Stimulated activated naive CD4-positive, alpha-beta T cell treated with Interleukin-2 at 50 U/mL for 16 hours (primary cell): ENCODE measurements at places on chromosomes 5 and 9.
A peak's percentile ranks its signal among the peaks of the same experiment; 100 is the strongest.

DNA sequence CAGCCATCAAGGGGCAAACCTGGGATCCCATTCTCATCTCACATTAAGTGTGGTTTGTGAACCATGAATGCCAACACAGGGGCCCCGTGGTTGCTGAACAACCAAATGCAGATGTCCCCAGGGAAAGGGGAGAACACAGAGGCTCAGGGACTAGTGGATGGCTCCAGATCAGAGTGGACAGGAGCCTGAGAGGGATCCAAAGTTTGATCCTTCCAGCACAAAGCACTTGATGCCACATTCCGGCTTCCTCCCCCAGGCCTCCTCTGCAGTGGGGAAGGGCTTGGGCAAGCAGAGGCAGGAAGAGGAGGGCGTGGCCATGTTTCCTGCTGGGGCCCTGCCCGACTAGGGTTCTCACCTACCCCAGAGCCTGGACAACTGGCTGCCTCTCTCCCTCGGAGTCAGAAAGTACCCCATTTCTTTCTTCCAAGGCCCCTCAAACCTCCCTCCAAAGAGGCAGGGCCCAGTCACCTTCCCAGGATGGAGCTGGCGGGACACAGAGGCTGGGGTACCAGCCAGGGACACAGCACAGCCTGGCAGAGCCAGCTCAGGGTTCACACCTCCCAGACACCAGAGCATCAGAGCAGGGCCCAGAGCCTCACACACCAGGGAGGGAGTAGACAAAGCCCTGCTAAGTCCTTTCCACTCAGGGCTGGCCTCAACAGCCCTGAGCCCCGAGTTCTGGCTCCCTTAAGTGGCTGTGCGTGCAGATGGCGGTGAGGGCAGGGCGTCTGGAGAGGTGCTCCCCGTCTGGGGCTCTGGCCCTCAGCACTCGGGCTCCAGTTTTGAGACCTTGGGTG lies 4.3 kb upstream of the RNF44 start:
- peak; percentile 56 for DNase-seq

GRCh38 chr9:138123086-138123485 lies 245.5 kb downstream of the CACNA1B start:
- DNase-seq: no peak

GRCh38 chr5:56557198-56557597 lies 258.2 kb upstream of the MAP3K1 start:
- no peak for DNase-seq

DNA sequence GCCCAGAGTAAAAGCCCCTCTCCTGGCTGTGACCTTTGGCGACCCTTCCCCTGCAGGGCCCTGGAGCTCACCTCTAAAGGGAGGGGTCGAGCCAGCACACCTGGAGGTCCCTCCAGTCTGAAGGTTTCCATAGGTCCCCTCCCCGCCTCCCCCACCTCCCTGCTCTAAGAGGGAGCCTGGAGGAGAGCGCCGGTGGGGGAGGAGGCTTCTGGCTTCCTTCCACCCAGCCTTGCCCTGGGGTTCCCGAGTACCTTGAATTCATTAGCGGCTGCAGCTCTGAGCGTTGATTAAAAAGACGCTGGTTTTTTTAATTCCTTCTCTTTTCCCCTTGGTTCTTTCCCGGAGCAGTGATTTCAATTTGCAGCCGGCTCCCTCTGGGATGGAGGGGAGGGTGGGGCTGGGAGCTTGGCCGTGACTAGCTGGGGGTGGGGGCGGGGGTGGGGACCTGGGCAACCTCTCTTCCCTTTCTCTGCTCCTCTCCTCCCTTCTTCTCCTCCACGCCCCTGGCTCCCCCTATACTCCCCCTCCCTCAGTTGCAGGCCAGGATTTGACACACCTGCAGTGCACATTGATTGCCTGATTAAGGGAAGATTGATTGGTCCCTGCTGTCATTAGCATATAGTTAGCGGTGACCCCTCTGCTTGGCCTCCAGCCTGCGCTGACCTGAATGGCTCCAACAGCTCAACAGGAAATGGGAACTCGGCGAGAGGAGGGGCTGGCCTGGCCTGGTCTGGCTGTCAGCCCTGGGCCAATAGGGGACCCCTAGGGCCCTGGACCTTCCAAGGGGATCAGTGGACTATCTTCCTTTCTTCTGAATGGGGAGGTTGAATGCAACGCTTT lies 67.5 kb upstream of the RAPGEF1 start:
- DNase-seq: no peak

- DNase-seq: no peak
Measured at GRCh38 chr5:8685704-8686103, 816.8 kb downstream of the MTRR start.

- DNase-seq: no peak
Measured at GRCh38 chr5:359301-359897, 37.9 kb downstream of the AHRR start.

DNA sequence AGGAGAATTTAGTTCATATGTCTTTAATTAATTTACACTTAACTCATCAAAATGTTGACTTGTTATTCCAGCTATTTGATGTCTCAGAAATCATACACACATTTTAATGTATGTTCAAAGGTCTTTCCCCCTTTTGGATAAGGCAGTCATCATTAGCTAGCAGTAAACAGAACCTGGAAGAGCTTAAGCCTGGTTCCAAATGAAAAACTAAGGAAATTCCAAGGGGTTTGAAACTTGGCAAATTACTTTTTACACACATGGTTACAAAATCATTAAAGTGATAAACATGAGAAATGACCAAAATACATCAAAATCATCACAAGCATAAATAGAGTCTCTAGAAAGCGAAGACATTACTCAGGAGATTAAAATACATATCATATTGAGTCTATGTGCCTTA lies 359.8 kb upstream of the ZNF608 start:
- DNase-seq: no peak

GRCh38 chr9:135216791-135217441 lies 129.4 kb downstream of the OLFM1 start:
- no peak for DNase-seq

DNA sequence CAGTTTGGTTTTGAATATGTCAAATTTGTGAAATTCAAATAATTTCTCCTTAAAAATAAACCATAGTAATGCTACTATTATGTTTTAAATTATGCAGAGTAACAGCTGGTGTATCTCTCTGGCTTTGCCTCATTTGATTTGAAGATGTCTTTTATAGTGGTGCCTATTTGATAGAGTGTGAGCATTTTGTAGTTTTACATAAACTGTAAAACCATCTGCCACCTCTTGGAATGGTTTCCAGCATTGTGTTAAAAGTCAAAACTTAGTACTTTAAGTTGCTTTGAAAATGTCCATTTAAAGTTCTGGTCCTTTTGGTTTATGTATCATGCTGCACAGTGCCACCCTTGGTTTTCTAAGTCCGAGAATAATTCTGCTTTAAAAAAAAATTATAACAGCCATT lies 15.6 kb downstream of the PRDM6 start:
- DNase-seq: no peak

- no peak for DNase-seq
Measured at GRCh38 chr5:100539519-100539918, 4.3 kb downstream of the FAM174A start.
